ENCODE measurements at places on chromosomes 6 and 20.
A peak's percentile ranks its signal among the peaks of the same experiment; 100 is the strongest.

- no peak for DNase-seq
Observed at GRCh38 chr6:170487707-170488329, 65.3 kb downstream of the PSMB1 start.

DNA sequence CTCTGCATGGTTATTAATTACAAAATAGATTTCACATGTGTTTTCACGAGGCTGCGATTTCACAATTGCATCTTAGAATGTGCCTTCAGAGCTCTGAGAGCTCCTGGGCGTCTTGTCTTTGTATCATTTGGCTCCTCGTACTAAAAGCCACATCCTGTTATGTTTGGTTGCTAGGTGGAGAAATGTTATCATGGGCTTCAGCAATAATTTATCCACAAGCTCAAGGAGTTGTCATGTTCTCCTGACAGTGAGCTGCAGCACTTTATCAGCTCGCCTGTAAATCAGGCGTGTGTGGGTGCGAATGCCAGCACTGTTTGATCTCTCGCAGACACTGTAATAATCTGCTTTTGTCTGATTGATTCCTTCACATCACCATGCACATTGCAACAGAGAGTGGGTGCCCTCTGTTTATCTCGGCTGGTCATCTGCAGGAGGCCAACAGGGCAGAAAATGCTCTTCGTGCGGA, 218.6 kb upstream of the ZFP64 start:
- DNase-seq: no peak

DNA sequence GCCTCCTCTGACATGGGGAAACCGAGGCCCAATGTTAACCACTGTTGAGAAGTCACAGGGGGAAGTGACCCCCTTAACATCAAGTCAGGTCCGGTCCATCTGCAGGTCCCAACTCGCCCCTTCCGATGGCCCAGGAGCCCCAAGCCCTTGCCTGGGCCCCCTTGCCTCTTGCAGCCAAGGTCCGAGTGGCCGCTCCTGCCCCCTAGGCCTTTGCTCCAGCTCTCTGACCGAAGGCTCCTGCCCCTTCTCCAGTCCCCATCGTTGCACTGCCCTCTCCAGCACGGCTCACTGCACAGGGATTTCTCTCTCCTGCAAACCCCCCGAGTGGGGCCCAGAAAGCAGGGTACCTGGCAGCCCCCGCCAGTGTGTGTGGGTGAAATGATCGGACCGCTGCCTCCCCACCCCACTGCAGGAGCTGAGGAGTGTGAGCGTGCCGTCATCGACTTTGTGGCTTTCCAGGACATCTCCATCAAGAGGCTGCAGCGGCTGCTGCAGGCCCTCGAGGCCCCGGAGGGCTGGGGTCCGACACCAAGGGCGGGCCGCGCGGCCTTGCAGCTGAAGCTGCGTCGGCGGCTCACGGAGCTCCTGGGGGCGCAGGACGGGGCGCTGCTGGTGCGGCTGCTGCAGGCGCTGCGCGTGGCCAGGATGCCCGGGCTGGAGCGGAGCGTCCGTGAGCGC, 1.6 kb downstream of the TNFRSF6B start:
- no peak for DNase-seq

DNA sequence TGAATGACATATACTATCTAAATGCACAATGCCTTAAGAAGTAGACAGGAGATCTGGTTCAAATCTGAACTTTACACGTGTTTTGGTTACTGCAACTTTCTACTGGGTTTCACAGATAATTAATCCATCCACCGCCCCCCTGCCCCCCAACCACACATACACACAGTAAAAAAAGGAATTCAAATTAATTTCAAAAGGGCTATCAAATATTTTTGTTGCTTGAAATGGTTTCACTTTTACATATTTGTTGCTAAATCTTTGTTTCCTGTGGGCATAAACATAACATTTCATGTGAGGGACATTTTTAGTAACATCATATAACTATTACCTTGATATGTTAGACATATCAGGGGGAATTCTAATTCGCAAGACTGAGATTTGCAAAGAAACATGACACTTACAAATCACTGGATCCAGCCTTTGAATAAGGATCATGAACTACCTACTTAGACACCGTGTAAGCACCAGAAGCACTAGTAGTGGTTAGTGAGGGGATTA, 7.5 kb downstream of the NEDD9 start:
- DNase-seq: no peak

GRCh38 chr6:43966853-43967718, 160.2 kb downstream of the MRPL14 start:
- peak; percentile 47 for DNase-seq

GRCh38 chr6:167020206-167020605, 21.0 kb downstream of the CEP43 start:
- no peak for DNase-seq

DNA sequence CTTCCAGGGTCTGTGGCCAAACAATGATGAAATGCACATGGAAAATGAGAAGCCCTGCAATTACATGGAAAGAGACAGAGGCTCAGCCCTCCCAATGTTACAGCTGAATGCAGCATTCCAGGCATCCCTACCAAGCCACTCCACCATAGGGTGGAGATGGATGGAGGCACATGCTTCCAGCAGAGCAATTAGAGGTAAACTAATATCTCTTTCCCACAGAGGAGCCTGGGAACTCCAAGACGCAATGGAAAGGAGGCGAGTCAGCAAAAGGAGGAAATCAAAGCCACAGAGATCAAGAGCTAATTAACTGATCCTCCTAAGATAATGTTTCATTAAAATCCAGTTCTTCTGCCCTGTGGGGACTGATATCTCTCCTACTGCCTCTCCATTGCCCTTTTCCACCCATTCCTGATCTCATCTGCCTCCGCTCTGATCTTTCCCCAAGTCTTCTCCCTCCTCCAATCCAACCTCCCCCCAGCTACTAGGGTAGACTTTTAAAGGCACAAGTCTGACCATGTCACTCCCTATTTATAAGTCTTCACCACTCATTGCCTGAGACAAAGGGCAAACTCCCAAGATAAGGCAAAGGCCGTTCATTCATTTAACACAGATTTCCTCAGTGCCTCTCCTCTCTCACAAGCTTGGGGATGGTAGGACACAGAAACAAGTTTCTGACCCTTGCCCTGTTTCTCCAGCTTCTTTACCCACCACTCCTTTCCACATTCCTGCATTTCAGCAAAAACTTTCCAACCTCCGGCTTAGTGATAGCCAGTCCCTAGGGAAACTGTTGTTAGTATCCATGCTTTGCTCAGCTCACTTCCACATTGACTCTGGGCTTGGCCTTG, 14.3 kb upstream of the KCNB1 start:
- DNase-seq: no peak

- no peak for DNase-seq
Observed at GRCh38 chr6:125474061-125474460, 172.3 kb upstream of the HDDC2 start.

GRCh38 chr6:111184827-111185532, 97.7 kb downstream of the SLC16A10 start:
- no peak for DNase-seq

DNA sequence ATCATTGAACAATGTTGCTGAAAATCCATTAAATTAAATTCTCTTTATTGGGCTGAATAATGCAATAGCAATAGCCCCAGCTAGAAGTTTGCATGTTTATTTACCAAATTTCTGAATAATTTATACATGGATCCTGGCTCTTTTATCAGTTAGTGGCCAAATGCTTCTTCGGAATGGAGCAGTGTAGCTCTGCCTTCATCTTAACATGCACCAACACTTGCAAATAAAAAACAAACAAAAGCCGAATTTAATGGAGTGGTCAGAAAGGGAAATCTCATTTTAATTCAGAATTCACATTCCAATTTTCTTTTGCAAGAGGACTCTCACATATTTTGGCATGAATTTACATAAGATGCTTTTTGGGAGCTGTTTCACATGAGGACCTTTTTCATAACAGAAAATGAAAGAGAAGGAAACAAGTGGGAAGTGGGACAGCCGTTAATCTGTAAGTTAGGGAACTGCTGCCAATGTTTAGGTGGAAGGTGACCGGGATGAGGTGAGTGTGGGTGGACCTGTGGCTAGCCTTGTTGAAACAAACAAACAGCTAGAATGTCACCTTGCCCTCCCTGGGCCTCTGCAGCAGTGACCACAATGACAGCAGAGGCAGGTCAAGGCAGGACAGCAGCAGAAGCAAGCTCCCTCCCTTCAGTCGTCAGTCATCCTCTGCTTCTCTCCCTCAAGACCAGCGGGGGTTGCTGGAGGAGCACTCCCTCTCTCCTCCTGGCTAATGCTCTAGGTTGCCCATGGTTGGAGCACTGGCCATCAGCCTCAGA, 73.2 kb downstream of the INSM1 start:
- DNase-seq: no peak

DNA sequence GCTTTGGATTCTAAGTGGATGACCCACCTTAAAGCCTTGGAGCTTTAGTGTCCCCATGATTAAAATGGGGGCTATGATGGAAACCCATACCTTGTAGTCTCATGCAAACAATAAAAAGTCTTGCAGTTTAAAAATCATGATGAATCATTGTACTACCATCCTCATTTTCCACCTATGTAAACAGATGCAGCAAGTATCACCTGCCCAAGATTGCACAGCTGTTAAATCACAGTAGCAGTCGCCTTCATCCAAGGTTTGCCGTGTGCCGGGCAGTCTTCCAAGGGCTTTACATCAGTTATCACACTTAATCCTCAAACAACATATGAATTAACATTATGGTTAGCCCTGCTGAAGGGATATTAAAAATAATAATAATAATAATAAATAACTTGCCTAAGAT, 210.3 kb downstream of the FOXA2 start:
- DNase-seq: no peak

GRCh38 chr6:40500227-40500626, 86.9 kb downstream of the LRFN2 start:
- peak; percentile 7 for DNase-seq

DNA sequence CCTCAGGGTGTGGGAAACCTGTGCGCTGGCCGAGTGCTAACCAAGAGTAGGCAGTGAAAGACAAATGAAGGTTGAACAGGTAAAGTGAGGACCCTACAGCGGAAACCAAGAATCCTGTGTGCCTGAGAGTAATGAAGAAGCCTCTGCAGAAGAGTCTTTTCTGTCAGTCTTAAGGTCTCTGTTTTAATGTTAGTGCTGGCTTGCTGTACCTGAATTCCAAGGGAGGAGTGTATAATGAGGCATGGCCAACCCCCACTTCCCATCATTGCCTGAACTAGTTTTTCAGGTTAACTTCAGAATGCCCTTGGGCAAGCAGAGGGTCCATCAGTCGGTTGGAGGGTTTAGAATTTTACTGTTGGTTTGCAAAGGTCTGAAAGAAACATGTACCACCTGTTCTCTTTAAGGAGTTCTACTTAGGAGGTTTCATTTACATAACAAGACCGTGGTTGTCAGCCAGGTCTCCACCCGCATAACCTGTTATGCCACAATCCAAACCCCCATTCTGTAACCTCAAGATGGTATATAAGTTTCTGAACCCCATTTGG, 589 bp upstream of the PDCD2 start:
- no peak for DNase-seq

- DNase-seq: no peak
Observed at GRCh38 chr6:56005426-56005825, 130.0 kb upstream of the BMP5 start.

DNA sequence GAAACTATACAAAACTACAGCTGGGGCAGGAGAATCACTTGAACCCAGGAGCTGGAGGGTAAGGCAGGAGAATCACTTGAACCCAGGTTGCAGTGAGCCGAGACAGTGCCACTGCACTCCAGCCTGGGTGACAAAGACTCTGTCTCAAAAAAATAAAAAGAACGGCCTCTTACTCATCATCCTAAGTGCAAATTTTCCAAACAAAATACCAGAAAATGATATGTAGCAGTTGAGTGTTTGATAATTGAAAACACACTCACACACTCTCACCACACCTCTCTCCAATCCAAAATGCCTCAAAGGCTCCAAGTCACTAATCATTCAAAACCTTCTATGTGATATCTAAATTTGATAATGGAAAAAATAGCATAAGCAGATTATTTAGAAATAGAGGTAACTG, 198.6 kb upstream of the SHLD1 start:
- no peak for DNase-seq

- DNase-seq: no peak
Observed at GRCh38 chr20:61809006-61809770, 256.5 kb downstream of the TAF4 start.

DNA sequence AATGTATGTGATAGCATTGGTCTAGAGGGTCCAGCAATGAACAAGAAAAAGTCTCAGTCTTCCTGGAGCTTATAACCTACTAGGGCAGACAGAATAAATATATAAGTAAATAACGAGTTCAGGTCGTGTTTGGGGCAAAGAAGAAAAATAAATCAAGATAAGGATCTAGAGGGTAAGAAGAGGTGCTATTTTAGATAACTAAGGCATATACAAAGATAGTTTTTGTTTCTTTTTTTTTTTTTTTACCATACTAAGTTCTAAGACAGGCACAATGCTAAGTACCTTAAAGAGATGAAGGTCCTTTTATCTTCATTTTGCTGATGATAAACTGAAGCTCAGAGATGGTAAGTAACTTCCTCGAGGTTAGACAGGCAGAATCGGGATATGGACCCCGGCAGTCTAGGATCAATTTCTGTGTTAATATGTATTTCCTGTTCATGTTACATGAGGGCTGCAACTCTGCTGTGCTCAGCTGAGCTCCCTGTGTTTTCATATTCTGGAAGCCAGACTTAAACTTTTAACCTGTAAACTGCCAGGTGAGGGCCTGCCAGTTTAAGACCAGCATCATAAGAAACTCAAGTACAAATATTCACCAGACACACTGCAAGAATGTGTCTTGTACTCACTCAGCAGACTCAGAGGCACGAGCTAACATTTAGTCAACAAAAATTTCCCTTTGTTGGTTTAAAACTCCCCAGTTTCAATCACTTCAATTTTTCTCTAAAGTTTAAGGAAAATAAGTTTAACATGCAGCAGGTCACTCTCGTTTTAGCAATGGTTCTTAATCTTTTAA, 23.3 kb downstream of the SESN1 start:
- no peak for DNase-seq

DNA sequence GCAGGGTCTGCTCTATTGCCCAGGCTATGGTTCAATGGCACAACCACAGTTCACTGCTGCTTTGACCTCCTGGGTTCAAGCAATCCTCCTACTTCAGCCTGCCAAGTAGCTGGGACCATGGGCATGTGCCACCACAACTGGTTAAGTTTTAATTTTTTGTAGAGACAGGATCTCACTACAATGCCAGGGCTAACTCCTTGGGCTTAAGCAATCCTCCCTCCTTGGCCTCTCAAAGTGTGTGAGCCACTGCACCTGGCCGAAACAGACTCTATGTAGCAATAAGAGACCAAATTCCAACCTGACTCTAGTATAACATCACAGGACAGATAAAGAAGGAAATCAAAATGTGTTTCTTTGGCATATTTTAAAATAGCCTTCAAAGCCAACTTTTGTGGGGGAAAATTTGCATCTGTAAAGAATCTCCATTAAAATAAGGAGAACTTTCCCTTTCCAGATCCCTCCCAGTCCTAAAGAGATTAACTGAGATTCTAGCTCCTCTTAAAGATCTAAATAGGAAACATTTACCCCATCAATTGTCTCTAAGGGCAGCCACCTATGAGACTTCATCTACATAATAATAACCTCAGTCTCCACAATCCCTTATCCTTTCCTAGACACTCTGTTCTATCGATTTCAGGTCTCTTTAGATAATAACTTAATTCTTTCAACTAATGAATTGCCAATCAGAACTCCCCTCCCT, 94.7 kb upstream of the PLCB4 start:
- no peak for DNase-seq

GRCh38 chr6:25442898-25443297, 163.7 kb downstream of the CARMIL1 start:
- DNase-seq: no peak

Data from inflammatory macrophage treated with lipopolysaccharide for 1 hour (primary cell).